EL (cell line): ENCODE measurements at places on chromosomes 11 and 22.

GRCh38 chr11:128506999-128507611 is 80.3 kb downstream of the ETS1 start:
- peak; percentile 96 for DNase-seq

- no peak for DNase-seq
Observed at GRCh38 chr11:129997513-129997912, 5.1 kb downstream of the PRDM10 start.

- DNase-seq, result no peak
Observed at GRCh38 chr11:22539821-22540256, 85.8 kb downstream of the FANCF start.

DNA sequence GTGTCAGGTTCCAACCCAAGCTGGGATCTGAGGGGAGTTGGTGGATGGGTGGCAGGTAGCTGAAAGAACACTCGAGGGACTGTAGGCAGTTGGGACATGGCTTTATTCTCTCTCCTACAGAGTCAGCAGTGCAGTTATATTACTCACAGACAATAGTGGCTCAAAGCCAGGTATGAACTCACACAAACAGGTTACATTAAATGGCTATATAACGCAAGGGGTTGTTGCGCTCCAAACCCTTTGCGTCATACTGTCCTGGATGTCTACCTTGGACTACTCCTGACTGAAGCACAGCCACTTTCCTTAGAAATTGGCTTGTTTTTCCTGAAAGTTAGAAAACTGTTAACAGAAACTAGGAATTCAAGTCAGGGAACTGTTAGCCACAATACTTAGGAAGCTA is 66.4 kb upstream of the OR4B1 start:
- DNase-seq, result no peak

GRCh38 chr11:27472398-27473016 is at the start of gene LGR4:
Gene LGR4, minus strand, starts transcription at chr11:27472790. Its CDS starts 488 bp downstream, at chr11:27472302.
- peak; percentile 95 for DNase-seq

DNA sequence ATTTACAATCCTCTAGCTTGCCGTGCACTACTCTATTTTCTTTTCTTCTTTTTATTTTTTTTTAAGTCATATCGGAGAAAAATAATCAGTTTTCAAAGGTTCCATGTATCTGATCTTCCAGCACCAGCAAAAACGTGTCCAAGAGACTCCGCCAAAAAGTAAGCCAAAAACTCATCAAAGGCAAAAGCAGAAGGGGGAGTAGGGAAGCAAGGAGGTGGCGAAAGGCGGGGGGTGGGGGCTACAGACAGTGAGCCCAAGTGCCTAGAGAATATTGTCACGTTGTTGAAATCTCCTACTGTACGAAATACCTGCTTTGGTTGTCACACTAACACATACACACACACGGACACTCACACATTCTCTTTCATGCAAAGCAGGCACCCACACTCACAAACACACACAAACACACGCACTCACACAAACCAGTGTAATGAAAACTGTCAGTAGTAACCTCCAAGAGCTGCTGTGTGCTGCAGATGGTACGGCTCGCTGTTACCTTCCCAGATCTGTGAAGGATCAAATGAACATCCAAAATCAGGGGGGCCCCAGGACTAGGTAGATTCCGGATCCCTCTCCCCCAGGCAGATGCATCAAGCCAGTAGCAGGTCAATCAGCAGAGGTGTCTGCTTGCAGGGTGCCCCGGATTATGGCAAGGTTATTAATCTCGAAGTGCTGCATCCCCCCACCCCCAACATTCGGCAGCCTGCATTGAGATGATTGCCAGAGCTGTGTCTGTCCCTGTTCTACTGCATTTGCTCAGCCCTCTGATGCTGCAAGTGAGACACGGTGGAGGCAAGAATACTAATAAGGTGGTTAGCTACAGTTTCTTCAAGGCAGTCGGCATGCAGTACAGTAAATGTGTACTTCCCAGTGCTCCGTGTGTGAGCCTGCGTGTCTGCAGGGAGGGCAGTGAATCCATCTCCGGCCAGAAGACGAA is at the start of gene LRRC4C:
TSS of gene LRRC4C (minus strand) at position 188 of the 937 bp plus-strand sequence.
- no peak for DNase-seq

DNA sequence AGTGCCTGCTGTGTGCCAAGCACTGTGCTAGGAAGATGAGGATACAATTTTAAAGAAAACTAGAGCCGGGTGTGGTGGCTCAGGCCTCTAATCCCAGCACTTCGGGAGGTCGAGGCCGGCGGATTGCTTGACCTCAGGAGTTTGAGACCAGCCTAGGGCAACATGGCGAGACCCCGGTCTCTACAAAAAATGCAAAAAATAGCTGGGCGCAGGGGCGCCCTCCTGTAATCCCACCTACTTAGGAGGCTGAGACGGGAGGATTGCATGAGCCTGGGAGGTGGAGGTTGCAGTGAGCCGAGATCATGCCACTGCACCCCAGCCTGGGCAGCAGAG is 8.3 kb downstream of the TPBGL start:
- DNase-seq, result no peak
